ENCODE measurements at places on chromosomes 6 and 20.

- DNase-seq: no peak
Observed at GRCh38 chr6:154476494-154476893, 34.0 kb downstream of the CNKSR3 start.

DNA sequence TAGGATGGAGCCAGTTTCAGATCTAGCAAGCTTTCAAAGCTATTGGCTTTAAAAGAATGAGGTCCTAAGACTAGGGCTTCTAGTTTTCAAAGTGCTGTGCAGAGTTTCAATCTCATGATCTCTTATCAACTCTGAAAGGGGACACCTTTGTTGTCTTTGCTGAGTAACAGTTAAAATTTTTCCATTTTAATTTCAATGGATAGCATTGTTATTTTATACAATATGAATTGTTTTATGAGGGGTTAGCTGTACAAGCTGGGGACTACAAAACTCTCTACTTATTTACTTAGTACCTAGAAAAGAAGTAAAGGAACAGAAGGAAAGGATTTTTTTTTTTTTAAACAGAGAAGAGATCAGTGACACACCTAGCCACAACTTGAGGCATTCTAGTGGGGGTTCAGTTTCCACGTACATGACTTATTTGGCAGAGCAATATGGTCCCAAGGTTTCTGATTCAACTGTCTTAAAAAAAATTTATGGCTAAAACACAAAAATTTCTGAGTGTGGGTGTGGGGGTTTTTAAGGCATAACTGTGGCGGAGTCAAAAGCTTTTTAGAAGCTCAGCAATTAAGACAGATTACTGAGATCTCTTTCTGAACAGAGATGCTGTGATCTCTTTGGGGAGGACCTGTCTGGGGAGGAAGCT is 46.1 kb upstream of the JAG1 start:
- no peak for DNase-seq

- no peak for DNase-seq
Observed at GRCh38 chr6:46452312-46452917, 38.8 kb downstream of the RCAN2 start.

DNA sequence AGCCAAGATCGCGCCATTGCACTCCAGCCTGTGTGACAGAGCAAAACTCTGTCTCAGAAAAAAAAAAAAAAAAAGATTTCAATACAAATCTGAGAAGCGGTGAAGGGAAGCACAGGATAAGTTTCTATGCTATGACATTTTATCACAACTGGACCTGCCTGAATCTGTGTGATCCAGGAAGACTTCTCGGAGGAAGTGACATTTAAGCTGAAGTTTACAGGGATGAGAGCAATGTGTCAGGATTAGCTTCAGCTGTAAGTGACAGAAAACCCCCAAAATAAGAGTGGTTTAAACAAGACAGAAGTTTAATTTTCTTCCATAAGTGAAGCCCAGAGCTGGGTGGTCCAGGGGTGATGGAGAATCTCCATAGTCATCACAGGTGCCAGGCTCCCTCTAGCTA is 33.4 kb upstream of the MRPS18A start:
- no peak for DNase-seq

DNA sequence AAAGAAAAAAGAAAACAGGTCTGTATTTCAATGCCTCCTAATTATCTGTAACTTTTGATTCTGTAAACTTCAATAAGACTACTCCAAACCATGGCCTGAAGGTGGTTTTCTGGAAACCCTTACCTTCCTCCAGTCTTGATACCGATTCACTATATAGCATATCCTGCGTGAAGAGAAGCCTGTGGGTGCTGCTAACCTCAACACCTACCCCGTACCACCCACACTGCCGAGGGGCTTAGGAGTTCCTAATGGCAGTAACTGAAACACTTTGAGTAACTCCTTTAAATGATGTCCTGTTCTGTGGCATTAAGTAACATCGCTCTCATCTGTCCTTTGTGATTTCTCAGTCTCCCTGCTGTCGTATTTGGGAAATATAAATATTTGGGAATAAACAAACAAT is 104.5 kb upstream of the CARMIL1 start:
- DNase-seq: no peak

- no peak for DNase-seq
Observed at GRCh38 chr6:153207006-153207405, 75.9 kb upstream of the RGS17 start.

DNA sequence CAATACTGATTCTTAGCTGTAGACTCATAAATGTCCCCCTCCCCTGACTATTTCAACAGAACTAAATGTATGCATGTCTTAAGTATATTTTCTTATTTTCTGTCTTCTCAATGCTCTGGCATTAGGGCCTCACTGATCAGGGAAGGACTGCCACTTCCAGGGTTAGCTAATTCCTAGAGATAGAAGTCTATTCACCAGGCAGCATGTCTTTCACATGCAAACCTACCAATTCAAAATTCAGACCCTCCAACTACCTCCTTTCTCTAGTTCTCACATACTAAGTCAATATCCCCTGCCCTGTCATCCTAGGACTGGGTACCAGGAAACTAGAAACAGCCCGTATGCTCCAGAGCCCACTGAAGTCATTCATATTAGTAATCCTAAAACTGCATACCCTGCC is 132.3 kb downstream of the RALGAPA2 start:
- DNase-seq: no peak

DNA sequence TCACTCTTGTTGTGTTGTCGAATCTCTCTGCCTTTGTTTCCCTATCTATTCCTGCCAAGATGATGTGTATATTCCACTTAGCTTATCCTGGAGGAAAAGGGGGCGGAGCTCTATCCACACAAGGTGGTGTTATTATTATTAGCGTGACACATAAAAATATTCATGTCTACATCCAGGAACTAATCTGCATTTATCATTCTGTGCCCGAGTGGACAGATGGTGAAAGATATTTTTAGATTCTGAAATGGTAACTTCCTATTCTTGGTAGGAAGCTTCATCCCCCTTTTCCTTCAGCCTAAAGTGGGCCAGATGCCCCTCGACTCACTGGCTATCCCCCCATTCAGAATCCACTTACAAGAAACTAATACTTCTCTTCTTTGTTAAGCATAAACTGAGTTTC is 2.0 kb downstream of the XKR7 start:
- no peak for DNase-seq

DNA sequence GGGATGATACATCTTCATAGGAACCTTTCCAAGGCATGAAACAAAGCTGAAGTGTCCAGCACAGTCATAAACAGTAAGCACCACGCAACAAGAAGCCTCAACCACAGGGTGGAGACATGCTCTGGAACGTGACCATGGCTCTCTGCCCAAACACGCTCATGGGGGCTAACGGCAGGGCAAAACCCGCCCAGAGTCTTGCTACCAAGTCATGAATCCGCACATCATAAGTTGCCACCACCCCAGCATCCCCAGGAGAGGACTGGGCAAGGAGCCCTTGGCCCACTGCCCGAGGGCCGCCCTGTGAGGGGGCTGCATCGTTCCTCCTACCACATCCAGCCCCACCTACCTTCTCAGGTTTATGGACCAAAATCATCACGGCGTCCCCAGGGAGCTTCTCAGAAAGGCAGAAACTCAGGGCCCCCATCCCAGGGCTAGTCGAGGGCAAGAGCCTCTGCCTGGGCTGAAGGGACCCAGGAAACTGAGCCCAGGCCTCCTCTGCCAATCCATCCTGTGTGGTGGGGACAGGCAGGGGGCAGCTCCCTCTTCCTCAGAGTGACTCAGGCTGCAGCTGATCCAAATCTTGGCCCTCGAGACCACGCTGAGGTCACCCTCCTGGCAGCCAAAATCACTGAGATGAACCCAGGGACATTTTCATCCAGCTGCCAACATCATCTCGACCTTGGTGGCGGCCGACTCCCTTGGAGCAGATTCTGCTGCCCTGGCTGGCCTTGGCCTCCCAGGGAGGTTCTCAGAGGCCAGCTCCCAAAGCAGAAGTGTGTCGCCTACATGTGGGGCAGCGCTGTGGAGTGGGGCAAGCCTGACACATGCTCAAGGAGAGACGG is 42.6 kb downstream of the BMP7 start:
- DNase-seq: peak; percentile 27

- DNase-seq: no peak
Observed at GRCh38 chr6:85157311-85157710, 292.6 kb upstream of the NT5E start.

DNA sequence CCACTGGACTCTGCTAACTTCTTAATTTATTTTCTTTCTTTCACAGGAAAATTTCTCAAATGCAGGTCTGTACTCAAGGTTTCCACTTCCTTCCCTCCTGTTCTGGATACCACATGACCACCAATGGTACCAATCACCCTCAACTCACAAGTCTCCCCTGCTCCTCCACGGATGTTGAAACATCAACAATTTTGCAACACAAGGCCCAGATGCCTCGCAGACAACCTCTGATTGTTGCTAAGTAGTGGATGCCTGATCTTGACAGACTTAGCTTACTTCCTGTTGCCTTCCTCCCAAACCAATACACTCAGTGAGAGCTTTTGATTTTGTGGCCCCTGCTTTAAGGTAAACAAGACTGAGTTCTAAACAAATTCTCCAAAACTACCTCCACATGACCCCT is 146.6 kb downstream of the FRK start:
- DNase-seq: no peak

- DNase-seq: peak; percentile 33
Observed at GRCh38 chr20:15475483-15475882, 1097.8 kb downstream of the KIF16B start.

- DNase-seq: no peak
Observed at GRCh38 chr6:140276133-140276532, 901.7 kb upstream of the CITED2 start.

GRCh38 chr6:31621991-31622390 is 1.5 kb downstream of the PRRC2A start:
- DNase-seq: no peak

GRCh38 chr6:125983246-125983945 is 2.9 kb upstream of the TRMT11 start:
- DNase-seq: no peak

- no peak for DNase-seq
Observed at GRCh38 chr6:31037682-31038081, 27.4 kb downstream of the MUC22 start.

GRCh38 chr6:18148304-18149025 is 6.4 kb downstream of the TPMT start:
- DNase-seq: no peak

- no peak for DNase-seq
Observed at GRCh38 chr6:34144581-34145160, 1.2 kb downstream of the GRM4 start.

DNA sequence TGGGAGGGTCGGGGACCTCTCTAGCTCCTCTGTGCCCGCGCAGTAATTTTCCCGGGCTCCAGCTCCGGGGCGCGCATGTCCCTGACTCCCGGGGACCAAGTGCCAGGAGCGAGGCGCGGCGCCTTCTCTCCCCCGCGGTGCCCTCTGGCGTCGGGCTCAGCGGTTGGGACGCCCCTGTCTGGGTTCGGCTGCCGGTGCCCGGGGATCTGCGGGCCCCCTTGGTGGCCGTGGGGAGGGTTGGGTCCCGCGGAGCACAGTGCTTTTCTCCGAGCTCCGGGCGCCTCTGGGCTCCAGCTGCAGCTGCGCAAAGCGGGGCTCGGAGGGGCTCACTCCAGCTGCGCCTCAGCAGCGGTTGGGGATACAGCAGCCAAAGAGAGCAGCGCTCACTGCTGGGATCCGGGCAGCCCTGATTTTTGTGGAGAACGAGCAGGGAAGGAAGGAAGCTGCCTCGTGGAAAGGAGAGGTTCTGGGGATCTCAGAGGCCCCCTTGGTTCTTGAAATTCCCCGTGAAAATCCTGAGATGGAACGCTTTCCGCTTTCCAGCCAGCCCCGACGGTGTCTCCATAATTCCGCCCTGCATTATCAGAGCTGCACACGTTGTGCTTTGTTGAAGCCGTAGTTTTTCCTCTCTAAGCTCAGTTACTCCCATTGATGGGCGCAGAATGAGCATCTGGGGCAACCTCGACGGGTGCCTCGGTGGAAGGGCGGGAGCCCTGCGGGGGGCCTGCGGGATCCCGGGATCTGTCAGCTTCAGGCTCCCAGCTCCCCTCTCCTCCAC is 861 bp downstream of the PPP1R14C start:
- peak; percentile 33 for DNase-seq

GRCh38 chr6:137883400-137884148 is 16.5 kb downstream of the TNFAIP3 start:
- peak; percentile 30 for DNase-seq

- DNase-seq: no peak
Observed at GRCh38 chr20:437787-438486, 24.4 kb downstream of the TBC1D20 start.

DNA sequence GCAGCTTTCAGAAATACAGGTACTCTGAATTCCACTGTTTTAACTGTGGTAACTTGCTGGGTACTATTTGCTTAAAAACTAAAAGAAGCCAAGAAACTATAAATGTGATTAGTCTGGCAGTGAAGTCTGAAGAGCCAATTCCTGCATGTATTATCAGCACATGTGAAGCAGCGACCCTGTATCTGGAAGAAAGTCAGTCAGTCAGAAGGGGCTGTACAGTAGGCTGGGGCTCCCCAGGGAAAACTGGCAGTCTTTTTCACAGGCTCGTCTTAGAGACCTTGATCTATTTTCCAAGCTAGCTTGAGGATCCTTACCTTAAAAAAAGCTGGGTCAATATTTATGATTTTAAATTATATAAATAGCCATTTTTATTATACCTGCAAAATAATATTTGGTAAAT is 104.9 kb downstream of the PDSS2 start:
- DNase-seq: no peak

DNA sequence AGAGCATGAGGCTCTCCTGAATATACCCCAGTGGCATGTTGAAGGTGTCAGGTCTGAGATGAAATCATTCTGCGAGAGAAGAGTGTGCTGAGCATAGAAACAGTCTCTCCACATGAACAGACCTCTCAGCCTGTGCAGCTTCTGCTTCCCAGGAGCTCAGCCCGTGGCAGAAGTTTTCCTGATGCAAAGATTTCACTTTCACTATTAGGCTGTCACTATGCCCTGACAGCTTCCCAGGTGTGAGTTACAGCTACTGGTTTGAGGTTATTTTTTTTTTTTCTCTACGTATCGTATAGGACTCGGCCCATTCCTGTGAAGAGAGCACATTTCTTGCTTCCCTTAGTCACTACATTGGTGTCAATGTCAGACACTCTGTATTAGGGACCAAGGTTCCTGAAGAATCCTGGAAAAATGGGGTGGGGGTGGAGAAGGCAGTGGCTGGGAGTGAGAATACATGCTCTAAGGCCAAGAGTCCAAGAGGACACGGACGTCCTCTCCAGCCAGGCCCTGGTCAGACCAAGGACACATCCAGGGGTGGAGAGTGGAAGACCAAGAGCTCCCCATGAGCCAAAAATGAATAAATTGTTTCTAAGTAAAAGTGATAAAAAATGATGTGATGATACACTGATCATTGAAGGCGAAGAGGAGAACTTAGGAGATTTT is 121.2 kb upstream of the AKAP12 start:
- DNase-seq: no peak

DNA sequence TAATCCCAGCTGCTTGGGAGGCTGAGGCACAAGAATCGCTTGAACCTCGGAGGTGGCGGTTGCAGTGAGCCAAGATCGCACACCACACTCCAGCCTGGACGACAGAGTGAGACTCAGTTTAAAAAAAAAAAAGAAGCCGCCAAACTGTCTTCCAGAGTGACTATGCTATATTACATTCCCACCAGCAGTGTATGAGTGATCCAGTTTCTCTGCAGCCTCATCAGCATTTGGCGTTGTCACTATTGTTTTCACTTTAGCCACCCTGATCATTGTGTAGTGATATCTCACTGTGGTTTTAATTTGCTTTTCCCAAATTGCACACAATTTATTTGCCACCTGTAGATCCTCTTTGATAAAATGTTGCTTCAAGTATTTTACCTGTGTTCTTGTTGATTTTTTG is 6.0 kb upstream of the AKAP12 start:
- no peak for DNase-seq
